ENCODE measurements at places on chromosomes 6 and 20. TPM values are rescaled to one million over a fixed set of nuclear protein-coding genes. Genes with fewer than 3 reads are reported as not detected.

Gene EBF4
- total RNA-seq: 3.7 TPM

Gene RNF39
- not detected for total RNA-seq

Gene PSMB1
- 138 TPM for total RNA-seq

DNA sequence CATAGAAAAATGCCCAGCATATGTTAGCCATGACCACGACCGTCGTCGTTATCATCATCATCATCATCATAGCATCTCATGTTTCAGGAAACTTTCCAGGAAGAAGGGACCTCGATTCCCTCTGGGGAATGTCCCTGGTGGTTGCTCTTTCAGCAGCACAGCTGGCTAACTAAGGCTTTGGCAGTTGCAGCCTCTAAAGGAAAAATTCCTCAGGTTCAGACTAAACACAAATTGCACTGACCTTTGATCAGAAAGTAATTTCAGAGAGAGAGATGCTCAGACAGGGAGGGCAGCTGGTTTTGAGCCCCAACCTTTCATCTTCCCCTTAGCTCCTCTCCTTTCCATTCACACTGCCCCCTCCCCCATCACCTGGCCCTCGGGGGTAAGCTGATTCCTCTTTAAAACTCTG lies 5.6 kb upstream of the CFB start:
- DNase-seq: no peak

- no peak for DNase-seq
These were observed 114.0 kb upstream of the FLRT3 start for GRCh38 chr20:14451458-14451857.

GRCh38 chr6:40128127-40128526 lies 193.9 kb upstream of the MOCS1 start:
- no peak for DNase-seq

- DNase-seq: no peak
These were observed 523.4 kb downstream of the TENT5A start for GRCh38 chr6:81228912-81229555.

- no peak for DNase-seq
These were observed 126.5 kb downstream of the REV3L start for GRCh38 chr6:111356551-111356950.

GRCh38 chr6:93516441-93516840 lies 97.1 kb upstream of the EPHA7 start:
- no peak for DNase-seq

DNA sequence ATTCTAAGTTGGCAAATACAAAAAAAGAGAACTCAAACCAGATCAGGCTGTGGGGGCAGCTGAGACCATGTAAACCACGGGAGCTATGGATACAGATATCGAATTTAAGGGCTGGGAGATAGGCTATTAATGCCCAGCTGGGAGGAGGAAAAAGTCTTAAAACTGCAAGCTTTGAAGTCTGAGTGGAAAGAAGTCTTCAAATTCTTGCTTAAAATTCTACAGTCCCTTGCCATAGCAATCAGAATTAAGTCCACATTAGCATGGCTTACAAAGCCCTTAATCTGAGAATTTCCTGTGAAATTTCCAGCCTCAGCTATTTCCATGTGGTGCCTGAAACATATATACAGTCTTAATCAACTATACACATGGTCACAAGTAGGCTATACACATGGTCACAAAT lies 465.0 kb upstream of the HSF2 start:
- no peak for DNase-seq

Gene ISM1
- total RNA-seq: 1.7 TPM

Measured in left ventricle myocardium superior (tissue), 1 donor.